ENCODE measurements at places on chromosomes 6 and 20.
A peak's percentile ranks its signal among the peaks of the same experiment; 100 is the strongest.

DNA sequence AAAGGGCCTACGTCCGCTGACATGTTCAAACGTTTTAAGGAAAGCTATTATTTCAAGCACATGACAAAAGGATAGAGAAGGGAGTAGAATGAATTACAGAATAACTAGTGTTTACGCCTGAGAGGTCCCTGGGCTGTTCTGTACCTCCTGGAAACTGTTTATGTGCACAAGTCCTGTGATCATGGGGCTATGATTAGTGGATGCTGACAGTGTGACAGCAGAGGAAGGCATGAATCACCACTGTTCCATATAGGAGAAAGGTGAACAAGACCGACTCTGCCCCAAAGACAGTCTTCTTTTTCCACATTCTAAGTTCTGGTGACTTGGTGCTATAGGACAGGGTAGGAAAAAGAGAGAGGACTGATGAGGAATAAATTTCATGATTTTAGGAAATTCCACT, 249.2 kb upstream of the PRDM1 start:
- no peak for DNase-seq

GRCh38 chr6:378958-379409, 12.6 kb upstream of the IRF4 start:
- no peak for DNase-seq

DNA sequence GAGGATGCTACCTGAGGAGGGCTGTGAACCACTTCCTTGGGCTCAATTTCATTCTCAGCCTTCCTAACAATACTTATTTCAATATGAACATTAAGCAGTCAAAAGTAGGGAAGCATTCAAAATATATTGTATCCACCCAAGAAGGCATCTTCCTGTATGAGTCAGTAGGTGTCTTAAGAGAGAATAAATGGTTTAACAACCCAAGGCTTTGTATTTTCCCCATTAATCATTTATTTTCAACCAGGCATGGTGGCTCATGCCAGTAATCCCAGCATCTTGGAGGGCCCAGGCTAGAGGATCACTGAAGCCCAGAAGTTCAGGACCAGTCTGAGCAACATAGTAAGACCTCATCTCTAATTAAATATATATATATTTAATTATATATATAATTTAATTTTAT, 74.5 kb upstream of the MARCKS start:
- no peak for DNase-seq

- no peak for DNase-seq
These were observed 171.4 kb downstream of the MYLK4 start for GRCh38 chr6:2579241-2579761.

DNA sequence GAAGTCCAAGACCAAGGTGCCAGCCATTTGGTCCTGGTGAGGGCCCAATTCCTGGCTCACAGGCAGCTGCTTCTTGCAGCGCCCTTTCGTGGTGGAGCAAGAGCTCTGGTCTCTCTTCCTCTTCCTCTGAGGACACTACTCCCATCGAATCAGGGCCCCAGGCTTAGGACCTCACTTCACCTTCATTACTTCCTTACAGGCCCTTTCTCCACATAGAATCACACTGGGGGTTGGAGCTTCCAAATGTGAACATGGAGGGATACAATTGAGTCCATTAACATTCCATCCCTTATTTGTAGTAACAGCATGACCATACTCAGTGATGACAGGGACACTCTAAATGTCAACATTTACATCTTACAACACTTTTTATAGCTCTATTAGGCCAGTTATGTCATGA, 2.3 kb downstream of the RAMACL start:
- no peak for DNase-seq

- DNase-seq: no peak
These were observed 529.1 kb upstream of the CITED2 start for GRCh38 chr6:139903411-139904157.

DNA sequence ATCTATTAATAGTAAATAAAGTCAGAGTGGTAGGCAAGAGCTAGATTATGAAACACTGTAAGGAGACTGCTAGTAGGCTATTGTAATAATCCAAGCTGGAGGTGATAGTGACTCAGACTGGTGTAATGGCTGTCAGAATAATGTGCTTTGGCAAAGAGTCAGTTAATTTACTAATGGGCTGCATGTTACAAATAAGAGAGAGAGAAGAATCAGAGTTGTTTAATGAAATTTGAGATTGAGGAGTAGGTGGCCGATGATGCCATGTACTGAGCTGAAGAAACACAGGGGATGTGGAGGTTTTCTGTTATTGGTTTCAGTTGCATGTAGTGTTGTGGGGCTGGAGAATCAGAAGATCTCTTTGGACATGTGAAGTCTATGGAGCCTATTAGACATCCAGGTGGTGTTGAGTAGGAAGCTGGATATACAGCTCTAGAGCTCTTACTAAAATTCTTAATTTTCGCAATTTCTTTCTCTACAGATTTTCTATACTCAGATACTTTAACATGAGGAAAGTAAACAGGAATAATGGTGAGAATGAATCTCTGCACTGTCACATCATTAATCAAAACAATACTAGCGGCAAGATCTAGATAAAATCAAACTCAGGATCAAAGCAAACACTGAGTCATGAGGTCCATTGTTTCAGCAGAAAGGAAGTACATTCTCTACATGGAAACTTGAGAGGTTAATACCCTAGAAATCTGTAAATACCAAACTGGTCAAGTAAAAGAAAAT, 167.7 kb downstream of the SIM1 start:
- DNase-seq: peak; percentile 1

DNA sequence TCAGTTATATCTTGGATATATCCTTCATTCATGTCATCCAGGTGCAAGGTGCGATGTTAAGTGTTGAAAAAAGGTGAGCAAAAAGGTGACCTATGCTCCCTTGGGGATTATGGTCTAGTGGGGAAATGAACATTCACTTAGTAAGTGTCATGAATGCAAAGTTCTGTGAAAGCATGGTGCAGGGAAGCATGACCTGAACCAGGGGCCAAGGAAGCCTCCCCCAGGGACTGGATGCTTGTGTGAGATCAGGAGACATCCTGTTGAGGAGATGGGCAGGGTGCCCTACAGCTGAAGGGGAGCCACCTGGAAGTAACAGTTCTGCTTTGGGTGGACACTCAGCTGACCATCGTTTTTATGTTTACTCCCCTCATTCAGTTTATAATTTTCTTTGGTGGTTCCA, 179.5 kb downstream of the SYNDIG1 start:
- DNase-seq: no peak

GRCh38 chr20:59804871-59805665, 128.4 kb downstream of the SYCP2 start:
- no peak for DNase-seq

All from NCI-H446 (cell line).